ENCODE measurements at places on chromosomes 13 and 19.

GRCh38 chr19:58361900-58362271 lies 665 bp downstream of the ZNF497 start:
- DNase-seq, result no peak

DNA sequence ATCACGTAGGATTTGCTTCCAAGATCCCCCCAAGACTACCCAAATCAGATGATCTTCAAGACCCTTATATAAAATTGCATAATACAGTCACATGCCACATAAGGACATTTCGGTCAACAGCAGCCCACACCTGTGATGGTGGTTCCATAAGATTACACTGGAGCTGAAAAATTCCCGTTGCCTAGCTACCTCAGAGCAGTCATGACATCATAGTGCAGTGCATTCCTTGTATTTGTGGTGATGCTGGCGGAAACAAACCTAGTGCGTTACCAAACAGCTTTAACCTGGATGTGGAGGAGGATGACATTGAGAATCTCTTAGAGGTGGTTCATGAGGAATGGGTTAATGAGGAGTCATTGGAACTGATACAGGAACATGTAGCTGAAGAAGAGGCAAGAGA lies 4.8 kb downstream of the ZNF766 start:
- no peak for DNase-seq

DNA sequence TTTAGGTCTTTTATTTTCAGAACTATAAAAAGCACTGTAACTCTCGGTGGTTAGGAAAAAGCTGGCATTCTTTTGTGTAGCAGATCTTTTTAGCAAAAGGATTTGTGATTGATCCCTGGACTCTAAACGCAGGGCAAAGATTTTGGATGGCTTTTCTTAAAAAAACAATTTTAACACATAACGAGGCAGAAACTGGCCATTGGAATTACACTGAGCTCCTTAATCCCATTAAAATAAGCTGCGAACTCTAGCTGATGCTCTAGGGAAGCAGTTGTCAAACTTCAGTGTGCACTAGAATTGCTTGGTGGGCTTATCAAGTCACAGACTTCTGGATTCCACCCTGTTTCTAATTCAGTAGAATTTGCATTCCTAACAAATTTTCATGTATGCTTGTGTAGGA lies 33.8 kb upstream of the NDFIP2 start:
- no peak for DNase-seq

GRCh38 chr19:17227798-17228367 lies 1.9 kb downstream of the OCEL1 start:
- no peak for DNase-seq

DNA sequence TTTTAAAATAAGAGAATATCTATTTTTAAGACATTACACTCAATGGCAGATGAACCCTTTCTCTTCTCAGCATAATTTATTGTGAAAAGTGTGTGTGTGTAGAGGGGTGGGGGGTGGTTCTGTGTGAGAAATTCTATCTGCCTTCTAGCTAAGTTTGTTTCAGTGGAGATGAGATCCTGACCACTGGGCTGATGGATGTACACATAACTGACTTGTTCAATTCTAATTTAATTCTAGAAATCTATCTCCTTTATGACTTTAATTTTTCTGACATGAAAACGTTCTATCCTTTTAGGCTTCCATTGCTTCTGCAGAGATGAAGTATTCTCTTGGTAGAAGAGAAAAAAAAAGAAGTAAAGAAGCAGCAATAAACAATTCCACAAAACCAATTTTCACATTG lies 891.6 kb downstream of the PCDH9 start:
- DNase-seq, result no peak

DNA sequence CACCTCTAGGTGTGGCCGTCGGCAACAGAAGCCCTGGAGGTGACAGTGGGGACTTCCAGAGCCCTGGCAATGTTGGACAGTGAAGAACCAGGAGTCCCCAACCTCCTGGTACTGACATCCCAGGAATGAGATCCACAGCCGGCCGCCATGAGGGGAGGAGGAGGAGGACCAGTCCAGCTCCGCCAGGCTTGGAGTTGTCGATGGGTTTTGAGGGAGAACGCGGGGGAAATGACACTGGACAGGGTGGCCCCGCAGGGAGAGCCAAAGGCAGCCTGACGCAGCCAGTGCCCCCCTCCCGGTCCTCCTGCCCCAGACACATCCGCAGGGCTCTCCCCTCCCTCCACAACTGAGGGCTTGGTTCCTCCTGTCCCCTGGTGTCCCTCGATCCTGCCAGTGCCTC lies 57.9 kb downstream of the SPACA7 start:
- DNase-seq, result no peak

GRCh38 chr13:90979059-90979458 lies 368.4 kb upstream of the MIR17HG start:
- DNase-seq, result no peak

DNA sequence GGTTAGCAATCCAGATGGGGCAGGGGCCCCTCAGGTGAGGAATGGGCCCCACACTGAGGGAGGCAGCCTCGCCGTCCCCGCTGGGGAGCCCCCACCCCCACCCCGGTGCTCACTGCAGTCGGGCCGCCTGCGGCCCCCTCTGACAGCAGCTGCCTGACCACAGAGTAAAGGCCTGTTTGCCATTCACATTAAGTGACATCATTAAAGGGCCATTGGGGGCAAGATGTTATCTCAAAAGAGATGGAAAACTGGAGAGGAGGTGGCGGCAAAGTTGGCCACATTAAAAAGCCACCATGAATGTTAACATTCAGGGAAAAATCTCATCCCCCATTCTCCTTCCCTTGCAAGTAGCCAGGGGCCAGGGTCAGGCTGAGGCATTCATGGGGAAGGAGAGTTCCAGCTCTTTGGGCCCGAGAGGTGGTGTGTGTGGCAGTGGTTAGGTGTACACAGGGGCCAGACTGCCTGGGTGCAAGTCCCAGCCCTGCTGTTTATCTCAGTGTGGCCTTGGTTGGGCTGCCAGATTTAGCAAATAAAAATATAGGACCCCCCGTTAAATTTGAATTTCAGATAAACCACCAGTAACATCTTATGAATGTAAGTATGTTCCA lies 20.9 kb downstream of the VSTM2B start:
- no peak for DNase-seq
